ENCODE measurements at places on chromosomes 1 and 21. TPM values are rescaled to one million over a fixed set of nuclear protein-coding genes. Genes with fewer than 3 reads are reported as not detected.

DNA sequence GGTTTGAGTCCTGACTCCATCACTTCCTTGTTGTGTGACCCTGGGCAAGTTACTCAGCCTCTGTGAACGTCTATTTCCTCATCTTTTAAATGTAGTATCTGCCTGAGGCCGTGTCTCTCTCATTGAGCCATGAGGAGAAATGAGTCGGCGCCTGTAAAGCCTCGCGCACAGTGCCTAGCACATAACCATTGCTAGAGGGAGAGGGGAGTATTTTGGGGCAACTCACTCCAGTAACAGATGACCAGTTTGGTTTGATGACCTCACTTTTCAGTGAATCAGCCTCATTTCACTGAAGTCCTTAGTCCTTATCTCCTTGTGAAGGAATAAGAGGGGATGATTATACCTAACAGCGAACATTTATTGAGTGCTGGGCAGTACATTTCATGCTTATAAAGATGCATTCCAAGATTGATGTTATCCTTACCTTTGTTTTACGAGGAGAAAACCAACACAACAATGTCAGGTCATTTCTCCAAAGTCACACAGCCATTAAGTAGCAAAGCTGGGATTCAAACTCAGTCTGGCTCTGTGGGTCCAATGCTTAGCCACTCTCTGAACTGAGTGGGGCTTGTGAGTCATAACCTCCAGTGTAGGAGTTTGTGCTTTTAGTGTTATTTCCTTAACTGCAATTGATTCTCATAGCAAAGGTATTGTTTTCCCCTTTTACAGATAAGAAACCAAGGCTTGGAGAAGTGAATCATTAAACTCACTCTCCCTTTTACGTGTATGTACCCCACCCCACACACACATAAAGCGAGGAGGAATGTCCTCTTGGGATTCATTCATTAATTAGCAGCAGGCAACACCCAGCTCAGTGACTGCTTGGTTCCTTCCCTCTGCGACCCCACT lies 25.9 kb downstream of the KCNC4 start:
- peaks cover 36% of the 10 kb centered on the region for H3K4me1 ChIP-seq
- no peak for DNase-seq
- H3K27me3 ChIP-seq, result no peaks in the 10 kb centered on the region

DNA sequence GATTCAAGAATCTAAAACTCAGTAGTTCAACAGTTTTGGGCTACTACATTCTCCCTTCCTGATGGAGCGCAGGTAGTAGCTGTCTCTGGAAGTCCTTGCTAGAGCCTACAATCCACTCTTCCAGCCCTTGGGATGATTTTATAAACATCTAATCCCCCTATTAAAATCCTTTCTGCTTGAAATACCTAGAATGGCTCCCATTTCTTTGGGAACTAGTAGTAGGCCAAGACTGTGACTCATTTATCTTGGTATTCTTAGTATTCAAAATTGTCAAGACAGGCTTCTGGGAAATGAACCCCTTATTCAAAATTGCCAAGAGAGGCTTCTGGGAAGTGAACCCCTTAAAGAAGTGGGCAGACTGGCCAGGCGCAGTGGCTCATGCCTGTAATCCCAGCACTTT lies 142.5 kb upstream of the FGGY start:
- H3K4me3 ChIP-seq, result no peak overlapping the region
- peaks cover 21% of the 10 kb centered on the region for H3K4me1 ChIP-seq
- no peaks in the 10 kb centered on the region for H3K36me3 ChIP-seq
- no peak for DNase-seq

DNA sequence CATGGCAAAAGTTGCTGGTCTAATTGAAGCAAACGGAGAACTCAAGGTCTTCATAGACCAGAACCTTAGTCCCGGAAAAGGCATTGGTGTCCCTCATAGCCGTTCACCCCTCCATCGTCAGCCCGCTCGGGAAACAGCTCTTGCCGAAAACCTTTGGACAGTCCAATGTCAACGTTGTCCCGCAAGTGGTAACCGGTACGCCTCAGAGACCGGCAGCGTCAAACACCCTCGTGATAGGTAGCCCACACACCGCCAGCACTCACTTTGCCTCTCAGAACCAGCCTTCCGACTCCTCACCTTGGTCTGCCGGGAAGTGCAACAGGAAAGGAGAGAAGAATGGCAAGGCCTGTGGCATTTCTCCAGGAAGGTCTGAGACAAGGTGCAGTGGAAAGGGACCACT lies 351.3 kb upstream of the CAMK1G start:
- no peak for DNase-seq
- H3K27me3 ChIP-seq, result peaks cover 23% of the 10 kb centered on the region
- no peak overlapping the region for H3K27ac ChIP-seq
- no peaks in the 10 kb centered on the region for H3K36me3 ChIP-seq
- peaks cover 23% of the 10 kb centered on the region for H3K4me1 ChIP-seq
- no peak overlapping the region for H3K4me3 ChIP-seq

- no peaks in the 10 kb centered on the region for H3K36me3 ChIP-seq
- no peak overlapping the region for H3K27ac ChIP-seq
- H3K4me1 ChIP-seq, result no peaks in the 10 kb centered on the region
- DNase-seq, result no peak
These were observed 18.6 kb upstream of the RGS8 start for GRCh38 chr1:182702826-182703524.

DNA sequence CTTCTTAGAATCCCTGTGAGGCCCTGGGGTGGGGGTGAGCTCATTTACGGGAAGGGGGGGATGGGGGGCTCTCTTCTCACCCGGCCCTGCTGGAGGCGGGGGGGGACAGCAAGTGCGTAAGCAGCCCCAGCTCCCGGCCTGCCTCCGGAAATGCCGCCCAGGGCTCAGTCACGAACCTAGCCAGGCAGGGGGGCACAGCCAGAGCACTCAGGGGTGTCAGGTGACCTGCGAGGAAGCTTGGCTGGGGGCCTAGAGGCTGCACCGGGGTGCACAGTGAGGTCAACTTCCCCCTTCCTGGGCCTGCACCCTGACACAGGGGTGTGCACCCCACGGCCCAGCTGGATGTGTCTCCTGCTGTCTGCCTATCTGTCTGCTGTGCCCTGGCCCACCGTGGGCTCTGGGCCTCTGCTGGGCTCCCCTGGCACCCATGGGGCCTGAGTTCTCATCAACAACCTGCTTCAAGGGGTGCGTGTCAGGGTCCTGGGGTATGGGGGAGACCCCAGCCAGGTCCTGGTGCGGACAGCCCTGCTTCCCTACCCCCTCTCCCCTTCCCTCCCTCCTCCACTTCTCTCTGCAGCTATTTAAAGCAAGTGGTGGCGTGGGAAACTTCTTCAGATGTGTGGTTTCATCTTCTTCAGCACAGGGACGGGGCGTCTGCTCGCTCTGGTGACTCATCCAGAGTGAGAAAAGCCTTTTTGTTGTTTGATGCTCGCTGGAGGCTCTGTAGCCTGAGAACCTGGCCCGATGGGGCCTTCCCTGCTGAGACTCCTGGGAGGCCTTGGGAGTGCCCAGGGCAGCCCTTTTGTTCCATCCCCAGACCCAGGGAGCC lies 92.5 kb upstream of the RUNX3 start:
- H3K27ac ChIP-seq, result peak overlapping the region; percentile 54
- H3K36me3 ChIP-seq, result no peaks in the 10 kb centered on the region
- peak; percentile 53 for DNase-seq
- H3K4me3 ChIP-seq, result no peak overlapping the region
- no peaks in the 10 kb centered on the region for H3K27me3 ChIP-seq

DNA sequence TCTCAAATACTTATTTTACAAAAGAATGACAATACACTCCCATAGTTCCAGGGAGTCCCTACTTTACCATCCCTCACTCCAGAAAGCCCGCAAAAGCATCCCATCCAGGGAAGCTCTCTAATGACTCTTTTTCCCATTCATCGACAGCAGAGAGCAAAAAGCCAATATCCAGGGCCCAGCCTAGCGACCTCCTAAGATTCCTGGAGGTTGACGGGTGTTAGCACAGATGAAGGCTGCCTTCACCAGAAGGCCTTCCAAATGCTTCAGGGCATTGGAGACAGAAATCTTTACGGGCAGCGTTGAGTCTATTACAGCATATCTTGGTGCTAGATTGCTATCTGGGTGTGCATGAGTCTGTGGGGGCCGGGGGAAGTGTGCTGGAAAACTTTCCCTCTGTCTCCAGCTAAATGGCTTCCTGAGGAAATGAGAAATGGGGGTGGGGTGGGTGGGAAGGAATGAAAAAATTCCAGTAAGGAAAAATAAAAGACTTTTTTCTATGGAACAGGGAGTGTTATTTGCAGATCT lies 136.6 kb downstream of the PROX1 start:
- no peak overlapping the region for H3K4me3 ChIP-seq
- H3K27ac ChIP-seq, result no peak overlapping the region
- H3K36me3 ChIP-seq, result no peaks in the 10 kb centered on the region
- peaks cover 4% of the 10 kb centered on the region for H3K4me1 ChIP-seq
- no peaks in the 10 kb centered on the region for H3K27me3 ChIP-seq

DNA sequence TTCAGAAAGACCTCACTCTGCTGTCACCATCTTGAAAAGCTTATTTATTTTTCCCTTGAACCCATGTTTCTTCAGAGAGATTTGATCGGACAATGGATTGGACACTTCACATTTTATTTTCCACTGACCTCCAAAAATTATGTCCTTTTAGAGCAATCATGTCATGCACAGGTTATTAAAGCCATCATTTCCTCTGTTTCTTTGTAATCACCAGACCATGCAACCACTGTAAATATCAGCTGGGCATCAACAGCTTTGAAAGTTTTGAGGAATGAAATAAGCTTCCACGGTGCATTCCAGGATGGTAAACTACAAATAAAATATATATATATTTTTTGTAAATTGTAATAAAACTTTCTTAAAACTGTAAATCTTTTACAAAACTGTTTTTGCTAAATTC lies 144.1 kb upstream of the ADAMTS5 start:
- H3K27ac ChIP-seq, result no peak overlapping the region
- H3K4me1 ChIP-seq, result no peaks in the 10 kb centered on the region
- no peaks in the 10 kb centered on the region for H3K27me3 ChIP-seq
- DNase-seq, result no peak
- H3K4me3 ChIP-seq, result no peak overlapping the region

DNA sequence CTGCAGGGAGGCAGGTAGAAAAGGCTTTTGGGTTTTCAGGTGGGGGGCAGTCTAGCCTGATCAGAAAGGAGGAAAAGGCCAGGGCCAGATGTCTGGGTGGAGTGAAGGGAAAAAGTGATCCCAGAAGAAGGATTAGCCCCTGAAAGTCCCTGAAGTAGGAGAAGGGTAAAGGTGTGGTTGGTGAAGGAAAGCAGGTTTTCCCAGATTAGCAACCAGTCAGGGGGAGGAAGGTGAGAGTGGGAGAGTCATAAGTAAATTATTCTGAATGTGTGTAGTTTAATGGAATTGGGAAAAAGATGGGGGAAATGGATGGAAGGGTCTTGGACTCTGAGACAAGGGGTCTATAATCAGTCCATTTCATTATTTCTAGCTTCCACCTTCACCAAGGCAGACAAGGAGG lies 647 bp upstream of the SPRR1A start:
- no peaks in the 10 kb centered on the region for H3K36me3 ChIP-seq
- H3K27ac ChIP-seq, result no peak overlapping the region
- no peaks in the 10 kb centered on the region for H3K27me3 ChIP-seq
- DNase-seq, result no peak
- H3K4me3 ChIP-seq, result no peak overlapping the region

DNA sequence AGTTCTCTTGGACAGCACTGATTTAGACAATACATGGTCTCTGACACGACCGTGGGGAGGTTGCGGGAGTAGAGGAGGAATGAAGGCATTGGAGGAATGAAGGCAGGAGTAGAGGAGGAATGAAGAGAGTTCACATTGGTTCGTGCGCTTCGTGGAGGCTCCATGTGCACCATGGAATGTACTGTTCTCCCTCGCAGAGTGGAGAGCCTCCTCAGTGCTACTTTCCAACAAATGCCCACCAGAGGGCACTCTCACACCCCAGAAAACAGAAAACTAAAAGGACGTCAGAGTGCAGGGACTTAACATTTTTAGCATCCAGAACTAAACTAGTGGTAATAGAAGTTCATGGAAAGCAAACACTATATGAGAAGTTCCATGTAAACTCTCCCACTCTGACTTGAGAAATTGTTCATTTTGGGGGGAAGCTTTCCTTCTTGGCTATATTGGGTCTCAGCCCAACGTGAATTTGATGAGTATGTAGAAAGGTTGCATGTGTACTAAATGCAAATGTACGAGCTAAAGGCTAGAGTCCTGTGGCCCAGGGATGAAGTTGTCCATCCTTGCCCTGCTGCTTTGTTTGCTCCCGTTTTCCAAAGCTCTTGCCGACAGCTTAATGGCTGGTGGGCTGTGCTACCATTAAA lies 211.6 kb downstream of the LMX1A start:
- no peak for DNase-seq
- H3K4me1 ChIP-seq, result no peaks in the 10 kb centered on the region
- no peaks in the 10 kb centered on the region for H3K36me3 ChIP-seq
- peaks cover 60% of the 10 kb centered on the region for H3K27me3 ChIP-seq

GRCh38 chr1:94693029-94693428 lies 127.1 kb upstream of the SLC44A3 start:
- no peak overlapping the region for H3K4me3 ChIP-seq
- no peaks in the 10 kb centered on the region for H3K36me3 ChIP-seq
- no peaks in the 10 kb centered on the region for H3K27me3 ChIP-seq
- H3K27ac ChIP-seq, result no peak overlapping the region
- DNase-seq, result no peak

- H3K27me3 ChIP-seq, result no peaks in the 10 kb centered on the region
- H3K27ac ChIP-seq, result no peak overlapping the region
- H3K4me1 ChIP-seq, result no peaks in the 10 kb centered on the region
- no peak overlapping the region for H3K4me3 ChIP-seq
- no peak for DNase-seq
These were observed 15.6 kb upstream of the CA6 start for GRCh38 chr1:8930116-8930515.

- peaks cover 5% of the 10 kb centered on the region for H3K4me1 ChIP-seq
- no peak overlapping the region for H3K27ac ChIP-seq
- no peaks in the 10 kb centered on the region for H3K36me3 ChIP-seq
- no peak for DNase-seq
- no peaks in the 10 kb centered on the region for H3K27me3 ChIP-seq
These were observed 27.1 kb upstream of the COL18A1 start for GRCh38 chr21:45377866-45378257.

DNA sequence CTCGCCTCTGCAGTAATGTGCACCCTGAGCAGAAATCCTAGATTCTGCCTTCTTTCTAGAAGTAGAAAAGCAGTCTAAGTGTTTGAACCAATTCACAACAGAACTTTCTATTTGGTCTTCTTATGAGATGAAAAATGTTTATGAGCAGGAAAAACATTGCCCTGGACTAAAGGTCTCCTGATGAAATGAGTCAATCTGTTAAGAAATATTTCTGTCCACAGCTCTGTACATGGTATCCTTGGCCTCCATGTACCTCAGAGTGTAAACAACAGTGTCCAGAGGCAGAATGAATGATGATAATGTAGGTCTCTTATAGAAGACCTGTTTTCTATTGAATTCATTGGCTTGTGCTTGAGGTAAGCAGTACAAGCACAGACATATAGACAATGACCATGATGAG lies 6.2 kb upstream of the APCS start:
- H3K4me3 ChIP-seq, result no peak overlapping the region
- H3K27ac ChIP-seq, result no peak overlapping the region
- no peaks in the 10 kb centered on the region for H3K27me3 ChIP-seq
- H3K4me1 ChIP-seq, result no peaks in the 10 kb centered on the region
- DNase-seq, result no peak

Gene CRABP2
- 149 TPM for total RNA-seq

Gene HUNK
- 0.40 TPM for total RNA-seq

Gene OXCT2
- not detected for total RNA-seq
